NCI-H1417 (cell line): ENCODE measurements at places on chromosomes 5 and 9.
A peak's percentile ranks its signal among the peaks of the same experiment; 100 is the strongest.

DNA sequence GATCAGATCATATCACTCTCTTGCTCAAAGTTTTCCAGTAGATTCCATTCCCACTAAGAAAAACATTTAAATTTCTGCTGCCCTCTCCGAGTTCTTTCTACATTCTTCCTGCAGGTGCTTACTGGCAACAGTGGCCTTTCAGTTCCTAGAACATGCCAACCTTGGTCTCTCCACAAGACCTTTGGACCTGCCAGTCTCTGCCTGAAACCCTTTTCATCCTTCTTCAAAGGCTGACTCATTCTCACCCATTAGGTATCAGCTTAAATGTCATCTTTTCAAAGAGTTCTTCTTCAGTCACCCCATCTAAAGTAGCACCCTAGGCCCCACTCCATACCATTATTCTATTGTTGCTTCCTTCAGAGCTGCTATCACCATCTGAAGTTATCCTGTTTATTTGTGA is 21.8 kb downstream of the PPIC start:
- no peak for DNase-seq

GRCh38 chr5:131384616-131385214 is 120.9 kb downstream of the CDC42SE2 start:
- DNase-seq = no peak

- no peak for DNase-seq
Measured at GRCh38 chr9:123387686-123388085, 31.7 kb downstream of the CRB2 start.

GRCh38 chr5:149838881-149839739 is 105.5 kb downstream of the PDE6A start:
- DNase-seq = no peak

GRCh38 chr5:77355080-77355479 is 137.0 kb downstream of the WDR41 start:
- DNase-seq = no peak

- no peak for DNase-seq
Measured at GRCh38 chr5:108634010-108634616, 113.6 kb upstream of the FER start.

- no peak for DNase-seq
Measured at GRCh38 chr5:82168294-82168693, 109.9 kb downstream of the RPS23 start.

DNA sequence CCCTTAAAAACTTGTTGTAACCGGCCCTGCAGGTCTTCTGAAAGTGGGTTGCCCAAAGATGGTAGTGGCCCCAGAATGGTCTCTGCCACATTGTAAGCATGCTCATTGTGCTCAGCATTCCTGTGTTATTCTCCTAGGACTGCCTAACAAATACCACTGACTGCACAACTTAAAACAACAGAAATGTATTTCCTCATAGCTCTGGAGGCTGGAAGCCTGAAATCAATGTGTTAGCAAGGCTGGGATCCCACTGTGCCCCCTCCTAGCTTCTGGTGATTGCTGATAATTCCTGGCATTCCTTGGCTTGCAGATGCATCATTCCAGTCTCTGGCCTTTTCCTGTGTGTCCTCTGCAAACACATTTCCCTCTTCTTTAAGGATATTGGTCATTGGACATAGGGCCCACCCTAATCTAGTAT is 3.4 kb upstream of the GCNT4 start:
- no peak for DNase-seq

GRCh38 chr5:73531356-73531755 is 33.1 kb downstream of the BTF3 start:
- no peak for DNase-seq

DNA sequence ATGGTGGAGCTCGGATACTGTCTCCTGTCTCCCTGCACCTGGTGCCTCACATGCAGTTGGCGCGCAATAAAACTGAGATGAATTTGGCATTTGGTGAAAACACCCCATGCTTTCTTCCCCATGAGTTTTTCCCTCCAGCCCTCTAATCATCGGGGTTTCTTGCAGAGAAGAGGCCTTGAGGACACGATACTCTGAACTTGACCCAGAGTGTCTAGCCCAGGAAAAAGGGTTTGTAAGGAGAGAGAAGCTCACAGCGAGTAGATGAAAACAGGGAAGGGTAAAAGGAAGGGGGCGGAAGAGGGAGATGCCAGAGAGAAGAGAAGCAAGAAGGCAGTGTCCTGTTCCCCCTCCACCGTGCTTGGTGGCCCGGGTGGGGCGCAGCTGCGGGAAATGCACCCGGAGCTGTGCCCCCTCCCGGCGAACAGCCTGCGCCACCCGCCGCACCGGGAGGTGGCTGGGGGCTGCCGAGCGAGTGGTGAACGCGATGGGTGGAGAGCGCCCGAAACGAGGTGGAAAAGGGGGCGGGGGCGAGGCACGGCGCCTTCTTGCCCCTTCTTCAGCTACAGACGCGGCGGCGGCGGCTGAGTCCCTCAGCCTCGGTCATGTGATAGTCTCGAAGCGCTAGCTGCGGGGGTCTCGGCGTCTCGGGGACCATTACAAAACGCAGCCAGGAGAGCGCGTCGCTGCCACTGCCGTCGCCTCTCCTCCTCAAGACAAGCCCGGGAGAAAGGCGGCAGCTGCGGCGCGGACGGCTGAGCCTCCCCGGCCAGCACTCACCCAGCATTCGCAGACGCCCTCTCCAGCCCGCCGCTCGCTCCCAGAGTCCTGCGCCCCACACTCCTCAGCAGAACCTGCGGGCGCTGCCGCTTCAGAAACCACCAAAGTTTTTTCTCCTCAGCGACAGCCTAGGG is 1.1 kb upstream of the FOXB2 start:
- peak; percentile 70 for DNase-seq

DNA sequence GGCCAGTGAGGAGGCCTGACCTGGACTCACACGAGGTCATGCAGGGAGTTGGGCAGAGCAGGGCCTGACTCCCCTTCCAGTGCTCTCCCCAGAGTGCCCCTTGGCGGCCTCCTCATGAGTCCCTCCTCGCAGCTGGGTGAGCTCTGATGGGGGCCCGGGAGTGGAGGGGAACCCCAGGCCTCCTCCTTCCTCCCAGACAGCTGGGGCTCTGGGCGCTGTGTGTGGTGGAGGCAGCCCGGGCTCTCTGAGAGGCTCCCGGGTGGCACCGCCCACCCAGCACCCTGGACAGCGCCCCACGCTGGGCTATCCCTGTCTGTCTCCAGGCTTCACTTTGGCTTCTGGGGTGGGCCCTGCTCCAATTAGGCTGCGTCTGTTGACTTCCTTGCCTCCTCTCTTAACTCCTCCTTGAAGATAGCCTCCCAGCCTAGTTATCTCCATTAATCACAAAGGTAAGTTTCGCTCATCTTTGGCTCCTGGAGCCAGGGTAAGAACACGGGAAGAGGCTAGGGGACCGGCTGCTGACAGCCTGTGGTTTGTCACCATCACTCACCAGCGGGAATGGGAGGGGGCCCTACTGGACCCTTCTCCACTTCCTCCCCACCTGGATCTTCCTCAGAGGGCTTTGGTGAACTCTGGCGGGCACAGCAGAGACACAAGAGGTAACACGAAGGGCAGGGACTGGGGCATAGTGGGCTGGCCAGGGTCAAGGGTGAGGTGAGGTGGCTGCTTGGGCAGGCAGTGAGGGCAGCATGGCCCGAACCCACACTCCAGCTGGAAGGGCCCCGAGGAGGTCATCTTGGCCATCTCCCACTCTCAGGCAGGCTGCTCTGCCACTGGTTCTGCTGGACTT is 13.1 kb downstream of the PSD2 start:
- DNase-seq = no peak

- no peak for DNase-seq
Measured at GRCh38 chr5:156087577-156088110, 239.3 kb upstream of the SGCD start.

DNA sequence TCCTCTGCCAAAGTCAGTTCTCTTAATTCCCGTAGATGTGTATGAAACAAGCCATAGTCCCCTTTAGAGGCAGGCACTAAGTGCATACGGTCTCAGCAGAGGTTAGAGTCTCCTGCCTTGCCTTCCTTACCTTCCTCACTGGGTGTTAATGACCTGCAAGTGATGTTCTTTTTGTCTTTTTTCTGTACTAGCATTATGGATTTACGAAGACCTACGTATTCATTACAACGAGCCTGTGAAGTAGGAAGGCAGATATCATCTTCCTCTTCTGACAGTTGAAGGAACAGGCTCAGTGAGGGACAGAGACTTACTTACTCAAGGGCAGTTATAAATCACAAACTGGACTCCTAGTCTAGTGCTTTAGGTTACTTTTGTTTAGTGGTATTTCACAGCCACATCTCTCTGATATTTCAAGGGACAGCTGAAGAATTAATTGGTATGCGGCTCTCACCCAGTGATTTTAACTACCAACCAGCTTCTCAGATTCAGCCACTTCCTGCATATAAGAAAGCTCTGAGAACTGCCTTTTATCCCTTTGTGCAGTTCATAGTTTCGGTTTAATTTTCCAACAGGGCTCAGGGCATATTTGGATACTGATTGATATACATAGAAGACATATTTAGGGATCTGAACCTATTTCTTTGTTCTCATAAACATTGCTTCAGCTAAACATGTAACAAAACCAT is 85.1 kb upstream of the CKMT2 start:
- no peak for DNase-seq

DNA sequence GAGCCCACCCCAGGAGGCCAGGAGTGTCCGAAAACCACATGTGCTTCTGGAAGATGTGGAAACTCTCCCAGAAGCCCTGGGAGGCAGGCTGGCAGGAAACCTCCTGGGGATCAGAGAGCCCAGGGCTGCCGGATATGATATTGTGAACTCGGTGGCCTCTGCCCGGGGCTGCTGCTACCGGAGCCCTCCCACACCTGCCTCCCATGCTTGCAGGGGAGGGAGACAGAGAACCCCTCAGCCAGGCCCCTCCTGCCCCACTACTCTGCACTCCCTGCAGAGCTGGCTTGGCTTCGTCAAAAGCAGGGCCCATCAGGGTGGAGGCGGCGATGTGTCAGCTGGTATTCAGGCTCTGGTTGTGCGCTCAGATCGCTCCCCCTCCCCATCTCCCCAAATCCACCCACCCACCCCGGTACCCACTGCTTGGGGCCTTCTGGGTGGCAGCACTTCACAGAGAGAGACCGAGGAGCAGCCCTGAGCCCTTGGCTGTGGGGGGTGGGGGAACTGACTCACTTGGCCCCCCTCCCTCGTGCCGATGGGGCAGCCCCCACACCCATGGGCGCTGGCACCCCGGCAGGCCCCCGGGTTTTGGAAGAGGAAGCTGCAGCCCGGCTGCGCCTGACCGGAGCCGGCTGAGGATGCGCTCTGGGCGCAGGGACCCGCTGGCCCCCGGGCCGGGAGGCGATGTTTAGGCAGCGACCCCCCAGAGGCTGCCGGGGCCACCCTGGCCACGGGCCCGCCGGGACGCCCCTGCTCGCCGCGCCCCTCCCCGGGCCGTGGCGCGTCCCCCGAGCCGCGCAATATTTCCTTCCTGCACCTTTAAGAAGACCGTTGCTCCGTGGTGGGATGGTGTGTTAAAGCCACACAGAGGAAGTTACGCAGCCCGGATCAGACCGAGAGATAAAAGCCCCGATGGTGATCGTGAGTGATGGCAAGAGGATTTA is 786 bp upstream of the NTNG2 start:
- DNase-seq = peak; percentile 7

DNA sequence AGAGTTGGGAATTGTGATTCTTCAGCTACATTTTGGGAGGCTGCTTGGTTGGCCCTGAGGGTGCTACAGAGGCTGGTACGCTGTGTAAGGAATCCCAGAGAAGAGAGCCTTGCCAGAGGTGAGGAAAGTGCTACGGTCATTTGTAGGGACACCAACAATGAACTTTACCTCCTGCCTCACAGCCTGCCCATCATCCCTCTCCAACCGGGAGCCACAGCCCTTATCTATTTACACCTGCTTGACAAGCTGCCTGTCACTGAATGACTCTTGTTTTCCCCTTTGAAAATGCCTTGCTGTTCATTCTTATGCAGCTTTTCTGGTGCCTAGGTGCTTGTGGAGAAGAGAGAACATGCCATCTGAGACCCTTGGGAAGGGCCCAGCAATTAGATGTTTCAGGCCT is 110.8 kb downstream of the PCSK1 start:
- no peak for DNase-seq

GRCh38 chr9:36191290-36191645 is 547 bp downstream of the CLTA start:
- DNase-seq = peak; percentile 5

GRCh38 chr5:7742241-7742656 is 108.7 kb downstream of the CFAP90 start:
- DNase-seq = no peak

DNA sequence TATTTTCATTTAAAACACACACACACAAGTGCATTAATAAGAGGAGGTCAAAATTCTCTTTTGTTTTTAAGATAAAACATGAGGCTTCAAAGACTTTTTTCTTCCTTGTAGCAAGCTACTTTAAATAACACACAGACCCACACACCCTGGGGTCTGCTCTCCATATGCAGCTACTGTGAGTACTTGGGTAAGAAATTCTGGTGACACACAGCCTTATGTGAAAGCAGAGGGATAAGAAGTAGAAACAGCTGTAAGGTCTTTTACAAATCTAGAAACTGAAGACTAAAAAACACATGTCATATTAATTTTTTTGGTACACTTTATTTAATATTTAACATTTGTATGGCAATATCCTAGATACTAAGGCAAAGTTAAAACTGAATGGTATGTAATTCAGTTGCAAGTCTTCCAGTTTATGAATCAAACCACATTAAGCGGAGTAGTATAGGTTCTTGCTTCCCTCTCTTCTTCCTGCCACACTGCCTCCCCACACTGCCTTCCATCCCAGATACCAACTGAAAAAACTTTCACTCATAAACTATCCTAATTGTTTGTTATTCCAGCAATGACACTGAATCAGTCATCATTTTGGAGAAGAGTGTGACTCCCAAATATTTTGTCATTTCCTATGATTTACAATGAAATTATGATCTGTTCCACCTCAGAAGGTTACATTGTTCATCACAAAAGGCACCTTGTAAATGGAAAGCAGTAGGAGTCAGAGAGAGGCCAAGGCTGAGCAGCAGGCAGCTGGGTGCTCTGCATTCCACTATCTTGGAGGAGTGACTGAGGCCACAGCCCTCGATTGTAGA is 92.0 kb downstream of the PLCXD3 start:
- DNase-seq = no peak

DNA sequence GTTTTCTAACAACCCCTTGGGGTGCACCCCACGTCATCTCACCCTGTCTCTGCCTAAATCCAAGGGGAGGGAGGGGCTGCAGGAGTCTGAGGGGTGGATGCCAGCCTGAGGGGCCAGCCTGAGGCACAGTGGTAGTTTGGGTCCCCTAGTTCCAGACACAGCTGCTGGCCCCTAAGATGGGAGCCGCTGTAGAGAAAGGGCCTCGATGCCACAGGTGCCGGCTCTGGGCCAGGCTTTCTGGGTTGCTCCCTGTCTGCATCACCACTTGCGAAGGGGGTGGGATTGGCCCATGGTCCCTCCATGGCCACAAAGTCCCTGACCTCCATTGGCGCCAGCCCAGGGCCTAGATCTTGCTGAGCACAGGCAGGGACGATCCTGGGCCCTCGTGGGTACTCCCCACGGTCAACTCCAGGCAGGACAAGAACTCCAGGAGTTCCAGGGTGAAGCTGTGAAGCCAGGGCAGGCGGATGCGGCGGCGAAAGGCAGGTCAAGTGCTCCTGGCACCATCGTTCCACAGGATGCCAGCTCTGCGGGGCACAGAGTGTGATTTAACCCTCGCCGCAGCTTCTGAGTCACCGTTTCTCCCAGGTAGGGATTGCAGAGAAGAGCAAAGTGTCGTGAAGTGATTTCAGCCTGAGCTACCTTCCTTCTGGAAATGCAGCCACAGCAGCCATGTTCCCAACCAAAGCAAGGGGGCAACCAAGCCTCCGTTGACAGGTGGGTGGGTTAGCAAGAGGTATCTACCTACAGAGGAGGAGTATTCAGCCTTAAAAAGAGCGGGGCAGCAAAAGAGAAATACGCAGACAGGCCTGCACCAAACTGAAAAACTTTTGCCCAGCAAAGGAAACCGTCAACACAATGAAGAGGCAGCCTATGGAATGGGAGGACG is 41.6 kb upstream of the EXOC3 start:
- no peak for DNase-seq
